SW480 (cell line): ENCODE measurements at places on chromosomes 1 and 21.

DNA sequence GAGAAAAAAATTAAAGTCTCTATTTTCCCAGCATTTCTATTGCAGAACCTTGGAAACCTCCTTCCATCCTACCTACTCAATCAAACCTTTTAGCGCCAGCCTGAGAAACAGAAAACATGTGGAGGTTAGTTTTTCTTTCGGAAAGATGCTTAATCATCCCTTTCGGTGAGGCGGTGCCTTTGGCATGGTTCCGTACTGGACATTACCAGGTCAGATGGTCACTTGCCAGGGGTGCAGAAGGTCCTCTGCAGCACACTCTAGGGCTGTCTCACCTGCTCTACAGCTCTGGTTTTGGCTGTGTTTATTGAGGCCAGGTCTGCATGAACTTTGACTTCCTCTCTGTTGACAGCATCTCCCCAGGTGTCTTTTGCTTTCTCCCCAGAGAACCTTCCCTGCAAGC lies 121.5 kb downstream of the PLD5 start:
- DNase-seq: no peak

GRCh38 chr1:38047603-38048141 lies 1.1 kb upstream of the POU3F1 start:
- DNase-seq: no peak

GRCh38 chr1:54463259-54464030 lies 57.3 kb upstream of the SSBP3 start:
- no peak for DNase-seq

DNA sequence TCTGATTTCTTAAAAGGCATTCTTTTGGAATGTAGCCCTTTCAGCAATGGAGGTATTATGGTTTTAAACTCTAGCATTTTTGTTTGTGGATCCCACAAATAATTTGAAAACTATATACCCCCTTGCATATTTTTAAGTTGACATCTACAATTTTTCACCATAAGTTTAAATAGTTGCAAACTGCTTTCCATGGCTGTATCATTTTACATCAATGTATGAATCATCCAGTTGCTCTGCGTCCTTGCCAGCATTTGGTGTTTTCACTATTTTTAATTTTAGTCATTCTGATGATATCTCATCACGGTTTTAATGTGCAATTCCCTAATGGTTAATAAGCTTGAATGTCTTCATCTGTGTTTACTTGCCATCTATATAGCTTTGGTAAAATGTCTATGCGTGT lies 20.7 kb downstream of the DIPK1A start:
- DNase-seq: no peak

- no peak for DNase-seq
Measured at GRCh38 chr21:41510500-41510899, 2.5 kb upstream of the TMPRSS2 start.

DNA sequence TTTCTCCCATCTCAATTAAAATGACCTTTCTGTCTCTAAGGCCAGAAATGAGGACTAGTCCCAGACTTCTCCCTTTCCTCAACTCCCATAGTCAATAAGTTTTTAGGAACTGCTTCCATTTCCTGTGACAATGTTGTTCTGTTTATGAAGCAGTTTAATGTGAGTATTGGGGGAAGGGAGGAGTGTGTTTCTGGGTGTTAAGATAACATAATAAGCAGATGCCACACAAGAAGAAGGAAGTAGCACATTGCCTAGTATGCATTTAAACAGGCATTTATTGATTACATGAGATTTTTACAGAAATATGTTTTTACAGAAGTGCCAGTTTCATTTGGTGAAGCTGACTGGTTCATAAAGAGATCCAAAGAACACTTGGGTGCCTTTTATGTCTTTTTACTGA lies 65.6 kb upstream of the TNR start:
- no peak for DNase-seq

DNA sequence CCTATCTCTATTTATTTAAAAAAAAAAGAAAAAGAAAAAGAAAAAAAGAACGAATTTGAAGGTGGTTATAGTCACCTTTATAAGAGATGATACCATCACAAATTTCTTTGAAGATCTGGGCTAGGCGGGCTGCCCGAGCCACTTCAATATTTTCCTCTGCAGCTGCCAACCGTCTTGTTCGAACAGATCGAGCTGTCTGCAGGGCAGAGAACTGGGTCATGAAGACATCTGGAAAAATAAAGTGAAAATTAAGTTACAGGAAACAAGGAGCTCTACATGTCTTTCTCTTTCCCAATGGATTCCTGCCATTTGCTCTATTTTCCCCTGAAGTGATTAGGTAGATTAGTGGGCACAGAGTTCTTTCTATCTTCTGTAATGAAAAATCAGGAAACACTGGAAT lies 31.9 kb downstream of the RUSC1 start:
- DNase-seq: no peak

GRCh38 chr21:44810779-44811178 lies 7.1 kb downstream of the SUMO3 start:
- no peak for DNase-seq

DNA sequence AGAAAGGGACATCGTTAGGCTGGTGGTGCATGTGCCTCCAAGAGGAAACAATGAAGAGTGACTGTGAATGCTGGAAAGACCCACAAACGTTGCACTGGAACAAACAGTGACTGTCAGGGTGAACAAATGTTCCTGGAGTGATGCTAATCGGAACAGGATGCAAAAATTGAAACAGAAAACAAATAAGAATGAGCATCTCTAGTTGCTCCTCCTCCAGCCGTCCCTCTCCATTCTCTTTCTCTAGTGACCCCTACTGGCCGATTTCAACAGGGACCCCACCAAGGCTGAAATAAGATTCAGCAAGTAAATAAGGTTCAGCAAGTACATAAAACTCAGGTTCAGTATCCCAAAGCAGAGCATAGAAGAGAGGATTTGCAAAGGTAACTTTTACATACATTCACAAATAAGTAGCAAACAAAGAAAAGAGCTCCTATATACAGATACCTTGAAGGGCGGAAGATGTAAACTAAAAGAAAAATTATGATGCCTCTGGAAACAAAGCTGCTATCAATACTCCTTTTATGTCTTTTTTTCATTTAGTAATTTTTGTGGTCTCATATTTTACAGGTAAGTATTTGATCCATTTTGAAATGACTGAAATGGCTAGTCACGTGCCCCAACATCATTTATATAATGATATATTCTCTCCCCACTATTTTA lies 836.1 kb upstream of the ADAMTS5 start:
- DNase-seq: peak; percentile 22

GRCh38 chr1:244868484-244869363 lies 4.4 kb upstream of the HNRNPU start:
- no peak for DNase-seq

GRCh38 chr1:241557031-241557430 lies 24.9 kb downstream of the KMO start:
- DNase-seq: no peak

- DNase-seq: peak; percentile 82
Measured at GRCh38 chr21:45228171-45228641, 59.5 kb downstream of the POFUT2 start.

DNA sequence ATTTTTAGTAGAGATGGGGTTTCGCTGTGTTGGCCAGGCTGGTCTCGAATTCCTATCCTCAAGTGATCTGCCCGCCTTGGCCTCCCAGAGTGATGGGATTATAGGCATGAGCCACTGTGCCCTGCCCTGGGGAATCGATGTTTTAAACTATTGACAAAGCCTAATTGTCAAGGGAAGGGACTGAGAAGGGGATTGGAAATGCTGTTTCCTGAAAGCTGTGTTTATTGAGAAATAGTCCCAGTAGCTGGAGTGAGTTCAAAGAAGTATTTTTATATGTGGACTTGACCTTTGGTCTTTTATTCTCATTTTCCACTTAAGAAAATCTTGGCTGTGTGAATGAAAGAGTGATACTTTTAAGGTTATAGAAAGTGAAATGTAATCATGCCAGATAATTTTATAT lies 47.5 kb downstream of the KIF1B start:
- DNase-seq: no peak

DNA sequence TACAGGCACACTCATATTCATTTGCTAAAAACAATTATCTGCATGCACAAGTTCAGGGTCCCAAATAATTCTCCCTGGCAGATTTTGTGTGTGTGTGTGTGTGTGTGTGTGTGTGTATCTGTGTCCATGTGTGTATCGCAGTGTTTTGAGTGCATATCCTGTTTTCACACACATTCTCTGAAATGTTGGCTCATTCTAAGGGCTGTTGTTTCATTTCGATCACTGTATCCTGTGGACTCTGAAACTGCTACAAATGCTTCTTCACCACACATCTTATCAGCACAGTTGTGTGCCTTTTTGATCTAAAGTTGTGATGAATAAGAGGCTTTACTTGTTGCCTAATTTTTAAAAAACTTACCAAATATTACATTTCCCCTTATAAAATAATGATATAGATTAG lies 34.6 kb downstream of the NR5A2 start:
- DNase-seq: no peak

GRCh38 chr1:207145401-207146058 lies 41.5 kb downstream of the C4BPA start:
- no peak for DNase-seq

DNA sequence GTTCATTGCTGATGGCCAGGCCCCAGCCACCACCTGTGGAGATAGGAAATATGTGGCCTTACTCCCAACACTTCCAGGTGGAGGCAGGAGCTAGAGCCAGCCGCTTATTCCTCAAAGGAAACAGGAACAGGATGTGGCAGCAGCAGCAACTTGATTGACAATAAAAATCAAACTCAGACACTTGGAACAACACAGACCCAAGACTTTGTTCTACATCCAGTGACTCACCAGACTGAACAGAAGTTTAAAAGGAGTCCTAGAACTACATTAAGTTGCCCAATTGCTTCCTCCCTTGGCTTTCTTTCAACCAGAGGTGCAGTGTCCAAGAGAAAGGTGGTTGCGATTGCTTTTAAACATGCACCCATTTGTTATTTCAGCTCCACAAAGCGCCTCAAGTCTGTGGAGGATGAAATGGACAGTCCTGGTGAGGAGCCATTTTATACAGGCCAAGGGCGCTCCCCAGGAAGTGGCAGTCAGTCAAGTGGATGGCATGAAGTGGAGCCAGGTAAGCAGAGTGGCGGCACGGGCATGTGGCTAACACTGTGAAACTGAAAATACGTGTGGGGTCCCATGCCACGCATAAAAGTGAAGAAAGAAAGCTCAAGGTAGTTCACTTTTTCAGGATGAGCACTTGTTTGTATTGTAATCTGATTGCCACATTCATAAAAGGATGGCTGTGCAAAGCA lies 276.6 kb downstream of the NFIA start:
- no peak for DNase-seq

GRCh38 chr1:7985851-7986612 lies 24.5 kb downstream of the PARK7 start:
- DNase-seq: no peak

DNA sequence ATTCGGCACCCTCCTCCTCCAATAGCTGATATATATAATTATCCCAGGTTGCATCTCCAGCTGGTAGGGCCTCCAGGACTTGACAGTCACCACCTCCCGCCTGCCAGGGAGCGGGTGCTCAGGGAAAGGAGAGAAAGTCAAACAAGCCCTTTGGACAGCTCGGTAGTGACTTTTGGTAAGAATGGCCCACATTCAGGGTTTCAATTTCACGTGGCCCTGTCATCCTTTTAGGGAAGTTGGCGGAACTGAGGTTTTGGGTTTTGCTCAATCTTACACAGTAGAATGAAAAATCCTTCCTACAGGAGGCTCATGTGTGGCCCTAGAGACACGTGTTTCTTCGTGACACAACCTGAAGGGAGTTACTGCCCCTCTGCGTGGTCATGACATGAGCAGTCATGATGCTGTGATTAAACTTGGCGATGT lies 44.2 kb downstream of the CAPN8 start:
- no peak for DNase-seq

DNA sequence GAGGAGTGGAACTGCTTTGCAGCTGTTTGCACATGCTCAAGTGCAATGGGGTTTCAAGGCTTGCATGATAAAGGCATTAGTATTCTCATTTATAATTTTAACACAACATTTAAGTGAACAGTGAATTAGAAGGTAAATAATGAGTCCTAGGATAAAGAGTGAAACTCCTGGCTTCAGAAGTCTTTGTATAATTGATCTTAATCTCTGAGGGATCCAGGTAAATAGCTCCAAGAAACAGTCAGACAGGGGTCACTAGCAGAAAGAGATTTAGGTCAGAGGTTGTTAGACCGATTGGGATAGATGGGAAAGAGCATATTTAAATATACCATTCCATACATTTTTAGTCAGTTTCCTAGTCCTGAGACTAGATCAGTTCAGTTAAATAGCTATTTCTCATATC lies 14.1 kb upstream of the THEM4 start:
- DNase-seq: no peak

DNA sequence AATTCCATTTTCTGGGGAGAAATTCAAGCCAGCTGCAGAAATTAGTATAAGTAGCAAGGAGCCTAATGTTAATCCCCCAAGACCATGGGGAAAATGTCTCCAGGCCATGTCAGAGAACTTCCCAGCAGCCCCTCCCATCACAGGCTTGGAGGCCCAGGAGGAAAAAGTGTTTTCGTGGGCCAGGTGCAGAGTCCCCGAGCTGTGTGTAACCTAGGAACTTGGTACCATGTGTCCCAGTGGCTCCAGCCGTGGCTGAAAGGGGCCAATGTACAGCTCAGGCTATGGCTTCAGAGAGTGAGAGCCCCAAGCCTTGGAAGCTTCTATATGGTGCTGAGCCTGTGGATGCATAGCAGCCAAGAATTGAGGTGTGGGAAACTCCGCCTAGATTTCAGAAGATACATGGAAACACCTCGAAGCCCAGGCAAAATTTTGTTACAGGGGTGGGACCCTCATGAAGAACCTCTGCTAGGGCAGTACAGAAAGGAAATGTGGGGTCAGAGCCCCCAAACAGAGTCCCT lies 286.3 kb downstream of the MATN1 start:
- DNase-seq: no peak

DNA sequence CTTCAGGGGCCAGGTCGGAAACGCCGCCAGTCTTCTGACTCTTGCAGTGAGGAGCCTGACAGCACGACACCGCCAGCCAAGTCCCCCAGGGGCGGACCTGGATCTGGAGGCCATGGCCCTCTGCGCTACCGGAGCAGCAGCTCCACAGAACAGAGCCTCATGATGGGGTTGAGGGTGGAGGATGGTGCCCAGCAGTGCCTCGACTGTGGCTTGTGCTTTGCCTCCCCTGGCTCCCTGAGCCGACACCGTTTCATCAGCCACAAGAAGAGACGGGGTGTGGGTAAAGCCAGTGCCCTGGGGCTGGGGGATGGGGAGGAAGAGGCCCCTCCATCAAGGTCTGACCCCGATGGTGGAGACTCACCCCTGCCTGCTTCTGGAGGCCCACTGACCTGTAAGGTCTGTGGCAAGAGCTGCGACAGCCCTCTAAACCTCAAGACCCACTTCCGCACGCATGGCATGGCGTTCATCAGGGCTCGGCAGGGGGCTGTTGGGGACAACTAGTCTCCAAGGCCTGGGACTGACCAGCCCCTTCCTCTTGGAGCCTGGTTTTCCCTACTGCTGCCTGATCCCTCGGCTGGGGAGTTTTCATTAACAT lies 8.7 kb downstream of the ZNF687 start:
- DNase-seq: no peak

GRCh38 chr1:93672069-93672468 lies 9.6 kb downstream of the BCAR3 start:
- no peak for DNase-seq

DNA sequence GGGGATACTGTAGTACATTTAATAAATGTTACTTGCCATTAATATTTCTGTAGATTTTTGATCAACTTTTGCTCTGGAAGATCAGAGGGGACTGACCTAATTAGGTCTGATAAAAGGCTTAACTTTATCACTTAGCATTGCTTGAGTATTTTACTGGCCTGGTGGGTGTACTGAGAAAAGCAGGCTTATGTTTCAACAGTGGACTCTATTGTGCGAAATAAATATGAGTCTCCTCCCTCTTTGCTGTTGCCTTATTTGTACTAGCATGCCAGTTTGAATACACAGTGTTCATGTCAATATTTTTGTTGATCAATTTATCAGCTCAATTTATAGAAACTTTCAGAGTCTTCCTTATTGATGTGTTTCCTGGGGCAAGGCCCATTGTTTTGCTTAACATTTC lies 49.1 kb downstream of the EBNA1BP2 start:
- DNase-seq: no peak
